ENCODE measurements at places on chromosomes 2 and 18.

DNA sequence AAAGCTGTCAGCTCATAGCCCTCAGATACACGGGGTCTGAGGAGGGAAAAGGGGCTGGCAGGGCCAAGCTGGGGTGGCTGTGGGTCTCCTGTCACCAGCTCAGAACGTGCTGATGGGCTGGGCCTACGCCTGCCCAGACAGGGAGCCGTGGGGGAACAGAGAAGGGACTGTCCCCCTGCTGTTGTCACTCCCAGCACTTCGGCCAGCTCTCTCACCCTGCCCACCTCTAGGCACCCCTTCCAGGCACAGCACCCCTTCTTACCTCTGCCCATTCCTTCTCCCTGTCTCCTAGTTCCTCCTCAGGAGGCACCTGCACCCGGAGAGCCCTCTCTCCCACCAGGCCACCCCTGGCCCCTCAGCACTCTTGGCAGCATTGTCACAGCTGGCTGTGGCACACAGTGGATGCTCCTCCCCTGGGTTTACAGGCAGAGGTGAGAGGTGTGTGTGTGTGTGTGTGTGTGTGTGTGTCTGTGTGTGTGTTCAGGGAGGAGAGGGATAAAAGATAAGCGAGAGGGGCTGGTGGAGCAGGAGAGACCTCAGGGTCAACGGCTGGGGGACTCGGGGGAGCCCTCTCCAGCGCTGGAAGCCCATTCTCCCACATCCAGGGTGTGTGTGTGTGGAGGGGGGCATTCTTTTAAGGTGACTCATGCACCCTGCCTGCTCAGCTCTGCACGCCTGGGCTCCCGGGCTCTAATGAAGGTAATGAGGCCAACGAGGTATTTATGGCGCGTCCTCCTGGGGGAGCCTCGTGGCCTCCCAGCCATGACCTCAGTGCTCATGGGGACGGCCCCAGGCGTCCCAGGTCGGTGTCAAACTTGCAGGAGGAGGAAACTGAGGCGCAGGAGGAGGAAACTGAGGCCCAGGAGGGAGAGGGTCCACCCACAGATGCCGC, 66.1 kb upstream of the SMAD7 start:
- DNase-seq: no peak

DNA sequence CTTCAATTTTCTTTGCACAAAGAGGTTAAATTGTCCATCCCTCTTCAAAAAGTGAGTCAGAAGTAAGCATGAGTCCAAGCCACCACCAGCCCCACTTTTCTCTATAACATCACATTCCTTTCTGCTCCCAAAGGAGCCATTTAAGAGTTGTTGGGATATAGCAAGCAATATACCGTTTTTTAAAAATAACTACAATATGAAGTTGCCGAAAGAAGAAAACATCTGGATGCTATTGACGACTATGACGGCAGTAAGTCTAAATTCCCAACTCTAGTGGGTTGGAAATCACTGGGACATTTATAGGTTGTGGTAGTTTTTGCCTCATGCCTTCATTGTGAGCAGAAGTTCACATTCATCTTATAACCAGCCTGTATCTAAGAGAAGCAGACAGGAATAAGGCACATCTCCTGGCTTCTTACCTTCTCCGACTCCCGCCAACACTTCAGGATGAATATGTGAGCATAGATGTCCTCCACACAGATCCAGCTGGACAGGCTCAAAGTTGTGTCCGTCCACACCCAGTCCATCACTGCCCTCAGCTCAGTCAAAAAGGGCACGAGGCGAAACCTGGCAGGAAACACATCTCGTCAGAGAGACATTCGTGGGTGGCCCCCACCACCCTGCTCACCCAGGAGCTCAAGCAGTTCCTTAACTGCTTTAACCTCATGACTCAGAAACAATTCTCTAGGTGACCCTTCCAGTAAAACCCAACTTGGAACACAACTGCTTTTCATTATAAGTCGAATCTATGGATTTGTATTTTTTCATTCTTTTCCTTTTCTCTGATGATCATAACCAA, 163.6 kb downstream of the NAPG start:
- DNase-seq: no peak

GRCh38 chr18:59155153-59155552, 15.5 kb downstream of the SEC11C start:
- DNase-seq: no peak

DNA sequence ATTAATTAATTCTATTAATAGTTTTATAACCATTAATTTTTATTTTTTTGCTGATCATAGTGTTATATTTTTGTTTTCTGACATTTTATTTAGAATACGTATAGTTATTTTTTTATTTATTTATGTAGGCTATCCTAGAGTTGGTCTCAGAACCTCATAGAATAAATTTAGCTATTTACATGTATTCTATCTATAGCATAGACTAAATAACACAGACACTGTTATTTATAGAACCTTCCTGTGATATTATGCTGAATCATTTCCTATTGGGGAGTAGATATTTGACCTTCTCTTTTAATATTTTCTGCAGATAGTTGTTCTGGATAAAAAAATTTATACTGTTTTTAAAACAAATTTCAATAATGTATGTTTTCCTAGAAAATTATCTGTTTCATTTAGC, 20.2 kb downstream of the ARHGEF33 start:
- DNase-seq: no peak

GRCh38 chr2:216754812-216755211, 59.5 kb upstream of the IGFBP5 start:
- DNase-seq: no peak

DNA sequence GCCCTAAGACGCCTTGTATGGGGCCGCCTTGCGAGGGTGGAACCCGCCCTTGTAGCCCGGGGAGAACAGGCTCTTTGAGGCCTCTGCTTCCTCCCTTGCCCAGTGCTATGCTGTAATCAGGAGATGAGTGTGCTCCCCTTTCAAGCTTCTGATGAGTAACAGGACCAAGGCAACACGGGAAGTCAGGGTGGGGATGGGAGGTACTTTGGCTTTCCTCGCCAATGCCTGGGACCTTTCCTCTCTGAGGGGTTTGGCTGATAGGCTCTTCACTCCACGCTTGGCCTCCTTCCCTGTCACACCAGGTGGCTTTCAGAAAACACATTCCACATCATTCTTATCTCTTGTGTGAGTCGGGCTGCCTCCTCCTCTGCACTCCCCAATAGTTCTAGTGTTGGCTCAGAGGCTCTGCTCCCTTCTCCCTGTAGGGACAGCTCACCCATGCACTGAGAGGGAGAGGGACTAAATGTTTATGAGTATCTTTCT, 223.7 kb upstream of the TRIB2 start:
- peak; percentile 48 for DNase-seq

GRCh38 chr2:241445426-241445825, 63.0 kb downstream of the STK25 start:
- DNase-seq: no peak

DNA sequence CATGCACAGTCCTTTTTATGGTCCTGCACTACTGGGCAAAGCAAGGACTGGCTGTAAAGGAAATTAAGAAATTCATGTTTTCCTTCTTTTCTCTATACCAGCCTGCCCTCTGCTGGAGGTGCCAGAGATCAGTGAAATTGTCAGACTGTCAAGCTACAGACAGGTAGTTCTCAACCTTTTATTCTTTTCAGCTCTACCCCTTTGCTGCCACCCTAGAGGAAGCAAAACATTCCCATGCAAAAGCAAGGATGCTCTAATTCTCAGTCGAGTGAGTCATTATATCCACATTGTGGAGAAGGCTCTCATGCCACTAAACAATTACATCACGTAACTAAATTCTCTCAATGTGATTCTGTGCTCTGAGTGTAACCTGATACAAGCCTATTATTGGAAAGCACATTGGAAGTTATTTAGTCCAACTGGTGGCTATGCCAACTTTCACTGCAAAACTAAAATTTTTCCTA, 25.0 kb upstream of the RAPGEF4 start:
- peak; percentile 53 for DNase-seq

GRCh38 chr18:43932140-43932539, 654.9 kb upstream of the SYT4 start:
- no peak for DNase-seq

- no peak for DNase-seq
Observed at GRCh38 chr2:23589220-23589647, 204.3 kb downstream of the KLHL29 start.

- no peak for DNase-seq
Observed at GRCh38 chr18:76538846-76539245, 43.8 kb upstream of the ZNF516 start.

DNA sequence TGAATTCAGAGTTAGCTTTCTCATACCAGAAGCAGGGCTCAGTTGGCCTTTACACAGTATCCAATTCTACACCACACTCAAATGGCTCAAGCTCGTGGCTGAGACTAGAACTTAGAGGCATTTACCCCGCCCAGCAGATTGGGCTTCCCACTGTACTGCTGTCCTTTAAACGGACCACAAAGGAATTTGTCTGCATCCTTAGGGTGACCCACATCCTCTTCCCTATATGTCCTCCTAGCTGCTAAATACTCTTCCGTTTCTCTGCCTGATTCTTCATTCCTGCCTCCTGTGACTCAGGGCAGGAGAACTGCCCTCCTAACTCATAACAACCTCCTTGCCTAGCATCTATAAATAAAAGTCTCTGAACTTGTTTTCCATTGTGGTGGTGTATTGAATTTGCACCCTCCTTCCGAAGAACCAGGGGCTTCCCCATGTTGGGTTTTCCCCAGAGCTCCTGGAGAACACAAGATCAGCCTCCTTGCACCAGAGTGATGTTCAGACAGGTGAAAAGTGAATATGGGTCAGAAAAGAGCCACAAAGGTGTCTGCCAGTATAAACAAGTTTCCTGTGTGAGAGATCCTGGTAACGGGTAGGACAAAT, 32.0 kb upstream of the MC4R start:
- no peak for DNase-seq

- DNase-seq: no peak
Observed at GRCh38 chr2:30923623-30924022, 116.4 kb upstream of the CAPN13 start.

DNA sequence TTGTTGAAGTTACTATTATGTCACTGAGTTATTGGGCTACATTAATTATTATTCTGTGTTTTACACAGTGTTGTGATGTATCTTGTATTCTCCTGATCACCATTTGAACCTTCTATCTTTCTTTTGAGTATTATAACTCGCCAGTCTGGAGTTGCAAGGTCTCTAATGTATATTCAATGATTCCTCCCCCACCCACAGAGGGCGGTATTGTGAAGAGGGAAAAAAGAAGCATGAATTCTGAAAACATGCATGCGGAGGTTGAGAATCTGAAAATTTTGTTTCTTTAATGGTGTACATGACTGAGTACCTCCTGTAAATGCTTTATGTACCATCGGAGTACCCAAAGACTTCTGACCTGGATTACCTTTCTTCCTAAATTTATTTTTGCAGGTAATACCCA, 266.6 kb downstream of the NR4A2 start:
- DNase-seq: no peak

DNA sequence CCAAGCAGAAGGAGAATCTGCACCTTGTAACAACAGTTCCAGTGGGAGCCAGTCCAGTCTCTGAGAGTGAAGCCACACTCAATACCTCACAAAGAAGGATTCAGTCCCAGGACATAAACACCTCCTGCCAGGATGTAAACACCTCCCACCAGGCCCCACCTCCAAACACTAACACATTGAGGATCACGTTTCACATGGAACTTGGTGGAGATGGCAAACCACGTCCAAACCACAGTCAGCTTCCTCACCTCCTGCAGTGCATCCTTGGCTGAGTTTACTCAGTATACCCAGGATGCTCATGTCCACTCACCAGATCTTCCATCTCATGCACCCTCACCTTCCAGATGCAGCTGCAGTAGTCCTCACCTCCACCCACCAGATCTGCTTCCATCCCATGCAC, 37.8 kb upstream of the TMEM18 start:
- DNase-seq: no peak

DNA sequence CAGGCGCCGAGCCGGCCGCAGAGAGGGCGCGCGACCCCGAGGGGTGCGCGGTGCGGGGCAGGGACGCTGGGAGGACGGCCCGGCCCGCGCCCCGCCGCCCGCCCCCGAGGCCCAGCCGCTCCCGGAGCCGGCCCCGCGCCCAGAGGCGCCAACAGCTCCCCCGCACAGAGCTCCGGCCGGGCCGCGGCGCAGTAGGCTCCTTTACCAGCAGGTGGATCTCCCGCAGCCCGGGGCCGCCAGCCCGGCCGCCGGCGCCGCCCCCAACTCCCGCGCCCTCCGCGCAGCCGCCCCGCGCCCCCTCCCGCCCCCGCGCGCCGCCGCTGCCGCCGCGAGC, 258 bp downstream of the MGAT4A start:
- peak; percentile 79 for DNase-seq

DNA sequence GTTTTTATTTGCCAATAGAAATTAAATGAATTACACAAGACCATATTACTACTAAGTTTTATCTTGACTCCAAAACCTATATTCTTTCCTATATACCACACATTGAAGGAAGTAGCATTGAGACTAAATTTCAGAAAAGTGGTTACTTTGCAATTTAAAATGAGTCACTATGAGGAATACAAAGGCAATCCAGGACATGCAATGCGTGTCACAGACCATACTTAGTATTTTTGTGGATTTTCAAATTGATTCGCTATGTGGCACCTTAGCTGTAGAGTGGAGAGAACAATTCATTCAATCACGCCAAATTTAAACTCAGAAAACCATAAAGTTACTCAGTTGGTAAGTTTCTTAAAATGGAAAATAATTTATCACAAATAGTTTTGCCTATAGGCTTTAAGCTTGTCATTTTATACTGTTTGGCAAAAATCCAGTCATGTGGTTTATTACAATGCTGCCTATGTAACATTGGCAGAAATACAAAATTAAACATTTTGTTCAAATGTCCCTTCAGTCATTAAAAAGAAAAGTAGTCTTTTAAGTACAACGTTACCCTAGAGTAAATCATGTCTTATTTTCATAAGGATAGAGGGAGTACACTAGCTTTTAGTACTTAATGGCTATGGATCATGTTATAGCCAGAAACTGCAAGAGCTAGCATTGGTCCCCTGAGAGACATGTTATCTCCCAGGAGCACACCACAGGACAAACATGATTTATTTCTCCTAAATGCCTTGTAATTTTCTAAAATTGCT, 222.8 kb upstream of the CDH7 start:
- DNase-seq: no peak

DNA sequence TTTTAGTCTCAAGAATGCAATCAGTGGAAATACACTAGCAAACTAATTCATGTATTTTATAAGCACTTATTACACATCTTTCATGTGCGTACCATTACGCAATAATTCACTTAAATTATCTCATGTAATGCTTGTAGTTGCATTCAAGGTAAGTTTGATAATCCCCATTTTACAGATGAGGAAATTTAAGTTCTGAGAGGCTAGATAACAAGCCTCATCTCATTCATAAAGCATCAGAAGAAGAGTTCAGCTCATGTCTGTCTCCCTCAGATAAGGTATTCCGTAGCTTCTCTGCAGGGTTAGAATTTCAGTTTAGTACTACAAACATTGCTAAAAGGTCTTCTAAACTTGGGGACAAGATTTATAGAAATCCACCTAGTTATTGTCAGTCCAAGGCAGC, 47.8 kb downstream of the HNMT start:
- DNase-seq: no peak

- DNase-seq: no peak
Observed at GRCh38 chr2:69624131-69624530, 19.4 kb downstream of the AAK1 start.

GRCh38 chr2:86383844-86384243, 46.4 kb upstream of the REEP1 start:
- DNase-seq: no peak

Measured in activated naive CD4-positive, alpha-beta T cell treated with anti-CD3 and anti-CD28 coated beads, Interleukin-2, amount 50 U/mL, for 16 hours (primary cell).